ENCODE measurements at places on chromosomes 1 and 21.

DNA sequence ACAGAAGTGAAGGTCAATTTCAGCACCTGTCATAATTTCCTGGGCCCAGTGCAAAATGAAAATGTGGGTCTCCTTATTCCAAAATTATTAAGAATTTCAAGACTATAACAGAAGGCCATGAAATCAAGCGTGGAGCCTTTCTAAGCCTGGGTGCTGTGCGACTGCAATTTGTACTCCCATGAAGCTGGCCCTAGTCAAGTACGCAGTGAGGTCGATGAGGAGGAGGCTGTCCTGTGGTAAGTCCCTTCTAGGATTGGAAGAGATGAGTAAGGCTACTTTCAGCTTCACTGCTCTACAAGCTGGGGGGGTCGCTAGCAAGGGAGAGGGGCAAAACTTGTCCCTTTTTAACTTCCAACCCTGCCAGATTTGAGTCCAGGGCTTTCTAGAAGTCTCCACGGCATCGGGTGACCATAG lies 410 bp upstream of the NUDC start:
- DNase-seq: no peak

DNA sequence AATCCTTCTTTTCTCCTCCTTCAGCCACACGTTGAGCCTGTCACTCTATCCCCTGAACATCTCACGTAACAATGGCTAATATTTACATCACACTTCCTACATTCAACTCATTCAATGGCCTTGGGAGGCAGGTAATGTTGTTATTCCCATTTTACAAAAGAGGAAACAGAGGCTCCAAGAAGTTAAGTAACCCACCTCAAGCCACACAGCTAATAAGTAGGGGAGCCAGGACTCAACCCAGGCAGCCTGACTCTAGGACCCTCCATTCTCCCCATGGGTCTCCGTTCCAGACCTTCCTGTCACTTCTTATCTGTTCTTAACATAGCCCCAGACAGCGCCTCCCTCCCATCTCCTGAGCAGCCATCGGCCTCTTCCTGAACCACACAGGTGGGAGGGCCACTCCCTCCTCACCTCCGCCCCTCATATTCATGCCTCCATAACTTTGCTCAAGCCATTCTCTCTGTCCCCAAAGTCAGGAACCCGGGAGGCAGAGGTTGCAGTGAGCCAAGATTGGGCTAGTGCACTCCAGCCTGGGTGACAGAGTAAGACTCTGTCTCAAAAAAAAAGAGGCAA lies 2.2 kb downstream of the PADI4 start:
- no peak for DNase-seq

DNA sequence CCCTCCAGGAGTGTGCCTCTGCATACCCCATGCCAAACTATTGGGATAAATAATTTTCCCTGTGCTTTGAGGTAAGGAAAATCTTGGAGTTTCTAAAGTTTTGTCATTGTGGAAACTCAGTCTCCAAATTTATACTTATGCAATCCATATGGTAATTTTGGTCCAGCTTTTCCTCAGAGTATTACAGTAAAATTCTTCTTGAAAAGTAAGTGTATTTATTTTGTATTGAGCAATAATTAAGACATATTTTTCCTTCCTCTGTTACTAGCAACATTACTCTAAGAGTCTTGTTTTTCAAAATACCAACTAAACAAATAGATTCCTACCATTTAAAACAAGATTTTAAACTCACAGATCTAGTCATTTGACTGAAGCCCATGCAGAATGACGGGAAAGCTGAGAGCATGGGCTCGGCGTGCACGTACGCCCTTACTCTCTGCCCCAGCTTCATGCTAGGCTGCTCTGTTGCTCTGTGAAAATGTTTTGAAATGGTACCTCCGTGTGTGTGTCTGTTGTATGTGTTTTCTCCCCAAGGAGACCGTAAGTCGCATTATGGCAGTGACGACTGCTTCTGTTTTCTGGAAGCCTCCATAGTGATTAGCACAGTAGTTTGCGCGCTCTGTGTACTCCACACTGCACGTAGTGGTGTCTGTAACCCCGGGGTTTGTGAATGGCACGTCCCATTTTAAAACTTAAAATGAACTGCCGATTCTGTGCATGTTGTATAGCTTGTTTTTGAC lies 165.3 kb downstream of the SDCCAG8 start:
- DNase-seq: no peak

DNA sequence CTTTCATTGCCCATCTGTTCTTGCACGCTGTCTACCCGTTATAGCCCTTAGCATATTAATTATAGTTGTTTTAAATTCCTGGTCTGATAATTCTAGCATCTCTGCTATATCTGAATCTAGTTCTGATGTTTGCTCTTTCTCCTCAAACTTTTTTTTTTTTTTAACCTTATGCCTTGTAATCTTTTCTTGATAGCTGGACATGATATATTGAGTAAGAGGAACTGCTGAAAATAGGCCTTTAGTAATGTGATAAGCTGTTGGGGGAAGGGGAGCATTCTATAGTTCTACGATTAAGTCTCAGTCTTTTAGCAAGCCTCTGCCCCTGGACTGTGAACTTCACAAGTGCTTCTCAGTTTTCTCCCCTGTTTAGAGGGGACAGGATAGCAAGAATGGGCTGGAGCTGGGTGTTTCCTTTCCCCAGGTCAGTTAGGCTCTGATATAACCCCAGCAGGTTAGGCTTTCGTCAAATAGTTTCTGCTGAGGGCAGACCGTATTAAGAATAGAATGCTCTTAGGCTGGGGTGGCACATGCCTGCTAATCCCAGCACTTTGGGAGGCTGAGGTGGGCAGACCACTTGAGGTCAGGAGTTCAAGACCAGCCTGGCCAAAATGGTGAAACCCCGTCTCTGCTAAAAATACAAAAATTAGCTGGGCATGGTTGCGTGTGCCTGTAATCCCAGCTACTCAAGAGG lies 62.2 kb downstream of the ZFYVE9 start:
- no peak for DNase-seq

DNA sequence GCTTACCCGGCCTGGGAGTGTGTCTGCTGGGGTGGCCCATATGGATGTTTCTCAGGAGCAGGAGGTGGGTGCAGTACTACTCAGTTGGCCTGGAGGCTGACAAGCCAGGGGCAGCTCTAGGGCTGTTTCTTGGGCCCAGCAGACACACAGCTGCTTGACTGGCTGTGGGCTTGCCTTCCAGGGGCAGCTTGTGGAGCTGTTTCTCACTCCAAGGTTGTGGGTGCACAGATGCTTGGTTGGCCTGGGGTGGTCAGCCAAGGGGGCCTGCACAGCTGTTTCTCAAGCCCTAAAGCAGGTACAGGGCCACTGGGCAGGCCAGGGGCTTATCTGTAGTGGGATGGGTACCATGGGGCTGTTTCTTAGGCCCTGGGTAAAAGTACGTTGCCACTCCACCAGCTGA lies 1078.1 kb upstream of the ADGRL2 start:
- DNase-seq: no peak

DNA sequence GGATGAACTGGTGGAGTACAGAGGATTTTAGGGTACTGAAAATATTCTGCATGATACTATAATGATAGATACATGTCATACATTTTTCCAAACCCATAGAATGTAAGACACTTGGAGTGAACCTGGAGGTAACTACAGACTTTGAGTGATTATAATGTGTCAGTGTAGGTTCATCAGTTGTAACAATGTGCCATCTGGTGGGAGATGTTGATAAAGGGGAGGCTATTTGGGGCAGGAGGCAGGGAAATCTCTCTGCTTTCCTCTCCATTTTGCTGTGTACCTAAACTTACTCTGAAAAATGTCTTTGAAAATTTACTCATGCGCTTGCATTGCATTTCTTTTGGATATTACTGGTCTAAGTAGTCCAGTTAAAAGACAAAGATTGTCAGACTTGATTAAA lies 35.2 kb downstream of the PTBP2 start:
- DNase-seq: no peak

- no peak for DNase-seq
Measured at GRCh38 chr1:53135735-53136114, 6.7 kb downstream of the SLC1A7 start.
